Right atrium auricular region (tissue), 2 donors: ENCODE measurements at places on chromosomes 3 and 15. TPM values are rescaled to one million over a fixed set of nuclear protein-coding genes. Genes with fewer than 3 reads are reported as not detected.

DNA sequence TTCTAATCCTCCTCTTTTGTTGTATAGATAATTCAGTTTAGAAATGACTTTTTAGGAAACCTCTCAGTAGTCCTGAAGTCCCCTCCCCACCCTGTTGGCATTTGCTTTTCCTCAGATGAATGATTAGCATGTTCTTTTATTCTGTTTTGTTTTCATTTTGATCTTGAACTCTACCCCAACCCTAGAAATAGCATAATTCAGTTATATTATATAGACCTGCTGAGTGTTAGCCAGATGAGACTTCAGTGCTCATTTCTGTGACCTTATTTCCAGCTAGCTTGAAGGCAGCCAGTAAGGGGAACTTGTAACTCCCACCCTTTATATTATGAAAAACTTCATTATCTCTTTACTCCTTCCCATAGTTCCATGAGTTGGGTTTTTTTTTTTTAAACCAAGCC is 41.2 kb downstream of the SNRK start:
- no peak for DNase-seq
- no peak overlapping the region for H3K4me3 ChIP-seq
- peaks cover 36% of the 10 kb centered on the region for H3K4me1 ChIP-seq
- no peaks in the 10 kb centered on the region for H3K27me3 ChIP-seq
- H3K27ac ChIP-seq: peak overlapping the region; percentile 61

DNA sequence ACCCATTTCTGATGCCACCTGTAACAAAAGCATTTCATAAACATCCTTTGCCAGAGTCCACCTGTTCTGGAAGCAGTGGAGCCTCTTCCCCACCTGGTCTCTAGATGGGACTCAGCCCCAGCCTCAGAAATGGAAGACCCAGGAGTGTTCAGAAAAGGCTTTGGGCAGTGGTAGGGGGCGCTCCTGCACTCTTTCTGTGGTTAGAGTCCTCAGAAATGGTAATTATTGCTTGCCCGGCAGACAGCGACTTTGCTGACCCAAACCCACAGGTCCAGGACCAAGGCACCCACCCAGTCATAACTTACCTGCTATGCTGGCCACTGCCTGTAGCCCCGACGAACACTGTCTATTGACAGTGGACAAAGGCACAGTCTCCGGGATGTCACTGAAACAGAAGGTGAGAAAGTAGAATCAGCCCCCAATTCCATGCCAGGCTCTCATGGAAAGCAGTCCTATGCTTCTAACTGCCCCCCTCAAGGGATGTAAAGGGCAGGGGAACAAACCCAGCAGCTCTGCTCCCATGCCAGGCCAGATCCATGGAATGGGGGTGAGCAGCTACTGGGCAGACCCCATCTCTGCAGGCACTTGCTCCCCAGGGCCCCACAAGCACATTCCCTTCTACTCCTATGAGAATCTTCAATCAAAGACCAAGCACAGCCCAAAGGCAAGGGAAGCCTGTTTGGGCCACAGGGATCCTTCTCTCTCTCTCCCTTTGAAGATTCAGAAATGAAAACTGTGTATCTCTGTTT is 5.1 kb downstream of the ACAA1 start:
- DNase-seq: no peak
- H3K4me1 ChIP-seq: no peaks in the 10 kb centered on the region
- H3K36me3 ChIP-seq: peaks cover 77% of the 10 kb centered on the region

- H3K27ac ChIP-seq: peak overlapping the region; percentile 87
- no peaks in the 10 kb centered on the region for H3K36me3 ChIP-seq
- H3K27me3 ChIP-seq: no peaks in the 10 kb centered on the region
- no peaks in the 10 kb centered on the region for H3K4me1 ChIP-seq
- DNase-seq: peak; percentile 57
Measured at GRCh38 chr15:99443056-99443756, 122.6 kb upstream of the MEF2A start.

CGNL1 gene
- total RNA-seq: 29.8 TPM

ALPK3 gene
- total RNA-seq: 51.0 TPM

DUOXA2 gene
- not detected for total RNA-seq

FBLN2 gene
- total RNA-seq: 185 TPM

GRCh38 chr3:57142411-57142723 is 22.8 kb downstream of the IL17RD start:
- H3K4me3 ChIP-seq: peak overlapping the region; percentile 9
- no peak for DNase-seq
- H3K4me1 ChIP-seq: peaks cover 3% of the 10 kb centered on the region

GRCh38 chr3:187186801-187187421 is 10.4 kb upstream of the RTP1 start:
- DNase-seq: peak; percentile 63
- H3K4me1 ChIP-seq: no peaks in the 10 kb centered on the region
- H3K27ac ChIP-seq: peak overlapping the region; percentile 92
